ENCODE measurements at places on chromosomes 3 and 15.

- no peak for DNase-seq
Measured at GRCh38 chr3:31277582-31277981, 255.1 kb upstream of the STT3B start.

DNA sequence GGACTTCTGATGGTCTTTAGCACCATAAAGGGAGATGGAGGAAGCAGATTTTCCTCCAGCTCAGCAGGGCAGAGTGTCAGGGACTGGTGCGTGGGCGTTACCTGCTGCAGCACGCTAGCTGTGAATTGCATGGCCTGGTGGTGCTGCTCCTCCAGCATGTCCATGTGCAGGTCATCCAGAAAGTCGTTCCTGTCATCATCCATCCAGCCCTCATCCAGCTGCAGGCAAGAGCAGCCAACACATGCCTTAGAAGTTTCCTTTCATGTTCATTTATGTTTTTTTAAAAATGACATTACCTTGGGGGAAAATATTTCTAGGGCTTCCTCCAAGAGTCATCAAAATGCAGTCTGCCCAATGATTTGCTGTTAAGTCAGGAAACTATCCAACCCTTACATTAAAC, 239.2 kb downstream of the PDZRN3 start:
- no peak for DNase-seq

GRCh38 chr15:62067448-62068044, 769 bp downstream of the C2CD4A start:
- peak; percentile 33 for DNase-seq

DNA sequence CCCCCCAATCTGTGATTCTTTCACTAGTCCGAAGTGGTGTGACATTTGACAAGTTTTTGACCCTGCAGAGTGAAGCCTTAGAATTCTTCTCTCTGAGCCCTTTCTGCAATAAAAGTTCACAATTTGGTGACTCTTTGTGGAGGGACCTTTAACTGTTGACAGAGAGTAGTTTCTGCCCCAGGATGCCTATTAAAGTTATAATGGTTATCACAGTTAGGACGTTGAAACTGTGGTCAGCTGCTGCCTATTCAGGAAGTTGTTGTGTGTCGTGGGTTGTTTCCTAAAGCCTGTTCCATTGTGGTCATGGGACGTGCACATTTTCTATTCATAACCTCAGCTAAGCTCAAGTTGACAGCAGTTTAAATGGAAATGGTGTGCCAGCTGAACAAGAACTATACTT, 274.5 kb downstream of the NEK10 start:
- DNase-seq = no peak

GRCh38 chr3:37505415-37505814, 331.0 kb upstream of the LRRFIP2 start:
- no peak for DNase-seq

DNA sequence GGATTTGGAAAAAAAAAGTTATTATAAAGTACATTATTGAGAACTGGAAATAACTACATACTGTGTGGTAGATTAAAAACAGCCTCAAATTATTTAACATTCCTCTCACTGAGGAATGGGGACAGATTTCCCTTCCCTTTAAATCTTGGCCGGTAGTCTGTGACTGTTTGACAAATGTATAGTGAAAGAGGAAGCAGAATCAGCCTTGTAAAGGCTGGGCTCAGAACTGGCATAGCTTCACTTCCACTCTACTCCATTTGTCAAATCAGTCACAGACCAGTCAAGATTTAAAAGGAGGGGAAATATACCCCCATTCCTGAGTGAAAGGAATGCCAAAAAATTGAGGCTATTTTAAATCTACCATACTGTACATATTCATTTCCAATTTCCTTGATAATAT, 18.2 kb upstream of the B4GALT4 start:
- DNase-seq = no peak

- DNase-seq = no peak
Measured at GRCh38 chr3:191397771-191398170, 63.2 kb upstream of the PYDC2 start.

DNA sequence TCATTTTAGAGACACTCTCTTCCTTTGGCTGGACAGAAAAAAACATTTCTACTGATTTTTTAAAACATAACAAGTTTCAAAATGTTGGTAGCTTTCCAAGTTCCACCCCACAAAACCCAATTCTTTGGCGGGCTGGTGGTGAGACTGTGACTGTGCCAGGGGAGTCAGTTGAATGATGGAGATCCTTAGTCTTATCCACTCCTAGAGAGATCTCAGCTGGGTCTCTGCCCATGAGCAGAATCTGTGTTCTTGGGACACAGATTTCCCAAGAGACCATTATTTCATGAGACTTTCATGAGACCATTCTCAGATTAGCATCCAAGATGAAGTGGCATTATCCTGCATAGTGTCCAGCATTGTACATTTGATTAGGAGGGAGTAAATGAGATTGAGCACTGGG, 135.1 kb upstream of the NPHP3 start:
- no peak for DNase-seq

GRCh38 chr3:58840949-58841348, 174.4 kb upstream of the FAM3D start:
- DNase-seq = no peak

DNA sequence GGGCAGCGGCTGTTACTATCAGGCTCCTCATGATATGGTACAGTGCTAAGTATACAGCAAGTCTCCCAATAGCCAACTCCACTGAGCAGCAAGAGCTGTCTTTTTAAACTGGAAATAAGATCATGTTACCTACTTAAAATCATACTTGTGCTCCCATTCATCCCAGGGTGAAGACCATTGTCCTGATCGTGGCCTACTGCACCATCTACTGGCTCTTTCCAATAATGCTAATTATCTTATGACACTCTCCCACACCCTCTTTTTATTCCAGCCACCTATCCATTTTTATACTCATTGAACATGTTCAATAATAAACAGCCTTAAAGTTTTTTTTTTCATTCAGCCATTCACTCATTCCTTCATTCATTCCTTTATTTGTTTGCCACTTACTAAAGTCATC, 117.7 kb downstream of the GBE1 start:
- no peak for DNase-seq

DNA sequence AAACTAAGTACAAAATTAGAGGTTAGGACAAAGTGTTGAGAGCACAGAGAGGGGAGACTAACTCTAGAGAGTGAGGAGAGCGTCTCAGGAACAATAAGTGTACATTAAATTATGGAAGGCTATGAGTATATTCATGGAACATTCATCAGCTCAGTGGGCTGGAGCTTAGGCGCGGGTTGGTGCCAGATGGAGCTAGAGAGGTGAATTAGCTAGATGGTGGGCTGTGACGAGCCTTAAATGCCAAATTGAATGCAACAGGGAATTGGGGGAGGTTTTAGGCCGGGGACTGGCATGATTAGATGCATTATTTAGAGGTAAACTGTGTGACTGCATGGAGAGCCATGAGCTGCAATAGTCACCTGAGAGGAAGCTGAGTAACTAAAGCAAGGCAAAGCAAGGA, 97.1 kb downstream of the TMEM108 start:
- no peak for DNase-seq

- no peak for DNase-seq
Measured at GRCh38 chr3:125381743-125382142, 6.6 kb upstream of the ZNF148 start.

GRCh38 chr3:124207873-124208485, 216.1 kb upstream of the ROPN1 start:
- DNase-seq = no peak

GRCh38 chr15:101020945-101021344, 101.8 kb downstream of the LRRK1 start:
- no peak for DNase-seq

GRCh38 chr3:136075218-136075808, 109.8 kb downstream of the PPP2R3A start:
- DNase-seq = peak; percentile 40

DNA sequence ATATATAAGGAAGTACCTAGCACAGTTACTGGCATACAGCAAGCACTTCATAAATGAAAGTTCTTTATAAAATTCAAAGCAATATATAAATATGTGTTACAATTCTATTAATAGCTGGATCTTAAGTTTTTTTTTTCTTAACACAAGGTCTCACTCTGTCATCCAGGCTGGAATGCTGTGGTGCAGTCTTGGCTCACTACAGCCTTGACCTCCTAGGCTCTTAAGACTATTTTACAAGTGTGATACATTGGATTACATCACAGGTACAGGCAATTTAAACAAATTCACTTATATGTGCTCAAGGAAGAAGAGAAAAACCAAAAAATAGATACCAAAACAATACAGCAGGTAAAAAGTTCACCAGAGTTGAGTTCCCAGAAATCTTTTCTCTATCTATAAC, 60.6 kb downstream of the ZNF280D start:
- no peak for DNase-seq

- DNase-seq = no peak
Measured at GRCh38 chr15:71485094-71485693, 325.2 kb upstream of the NR2E3 start.

DNA sequence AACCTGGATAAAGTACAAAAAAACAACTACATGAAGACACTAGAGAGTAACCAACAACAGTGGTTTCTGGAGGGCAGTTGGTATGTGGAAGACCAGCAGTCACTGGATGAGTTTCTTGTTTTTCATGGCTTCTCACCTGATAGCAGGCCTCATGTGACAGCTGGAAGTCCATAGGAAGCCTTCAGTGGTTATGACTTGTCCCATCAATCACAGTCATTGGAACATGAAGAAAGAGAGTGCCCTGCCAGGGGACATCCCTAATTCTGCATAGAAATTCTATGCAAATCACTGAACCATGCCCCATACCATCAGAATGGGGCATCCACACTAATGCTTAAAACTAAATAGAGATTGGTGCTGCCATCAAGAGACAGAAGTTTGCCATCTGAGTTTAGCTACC, 81.6 kb downstream of the AKAP13 start:
- DNase-seq = no peak

DNA sequence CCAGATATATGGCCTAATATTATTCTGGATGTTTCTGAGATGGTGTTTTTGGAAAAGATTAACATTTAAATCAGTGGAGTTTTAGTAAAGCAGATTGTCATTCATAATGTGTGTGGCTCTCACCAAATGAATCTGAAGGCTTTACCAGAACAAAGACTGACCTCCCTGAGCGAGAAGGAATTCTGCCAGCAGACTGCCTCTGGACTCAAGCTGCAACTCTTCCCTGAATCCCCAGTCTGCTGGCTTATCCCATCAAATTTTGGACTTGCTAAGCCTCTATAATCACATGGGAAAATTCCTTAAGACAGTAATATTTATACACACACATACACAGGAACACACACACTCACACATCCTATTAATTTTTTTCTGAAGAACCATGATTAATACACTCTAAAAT, 102.3 kb downstream of the FAM174B start:
- no peak for DNase-seq

GRCh38 chr3:138340511-138340910, 7.9 kb upstream of the MRAS start:
- no peak for DNase-seq

- no peak for DNase-seq
Measured at GRCh38 chr3:188151438-188151837, 2.5 kb upstream of the LPP start.

DNA sequence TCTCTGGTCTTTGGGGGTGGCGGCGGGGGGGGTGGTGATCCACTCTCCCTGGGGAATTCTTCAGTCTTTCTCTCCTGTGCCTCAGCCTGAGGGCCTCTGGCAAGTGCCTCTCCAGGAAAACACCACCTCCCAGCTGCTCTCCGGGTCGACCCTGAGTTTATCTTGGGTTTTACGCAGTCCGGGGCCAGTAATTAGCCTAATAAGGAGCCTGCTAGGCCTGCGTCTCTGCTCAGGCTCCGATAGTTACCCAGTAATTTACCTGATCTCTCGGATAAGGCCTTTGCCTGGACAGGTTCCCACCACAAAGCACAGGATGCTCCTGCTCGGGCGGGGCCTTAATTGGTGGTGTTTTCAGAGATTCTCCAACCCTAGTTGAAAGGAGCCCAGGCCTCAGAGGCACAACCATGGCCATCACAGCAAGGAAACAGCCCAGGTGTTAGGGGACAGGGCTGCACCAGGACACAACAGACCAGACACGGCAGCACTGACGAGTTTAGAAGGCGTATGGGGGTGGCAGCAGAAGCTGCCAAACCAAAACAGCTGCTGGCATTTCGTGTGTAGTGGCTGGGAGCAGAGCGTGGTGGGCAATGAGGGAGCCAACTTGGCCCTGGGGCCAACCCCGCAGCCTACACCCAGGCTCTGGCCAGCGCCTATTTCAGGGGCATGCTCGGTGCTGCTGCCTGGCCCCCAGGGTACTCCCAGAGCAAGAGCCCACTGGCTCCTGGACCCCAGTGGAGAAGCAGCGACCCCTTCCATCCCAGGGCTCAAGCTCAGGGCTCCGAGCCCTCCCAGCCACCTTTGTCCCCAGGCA, 71.4 kb downstream of the KLF13 start:
- DNase-seq = no peak

- DNase-seq = no peak
Measured at GRCh38 chr3:98501270-98501669, 3.8 kb downstream of the OR5K2 start.

GRCh38 chr15:78830514-78831228, 19.4 kb upstream of the ADAMTS7 start:
- DNase-seq = no peak

DNA sequence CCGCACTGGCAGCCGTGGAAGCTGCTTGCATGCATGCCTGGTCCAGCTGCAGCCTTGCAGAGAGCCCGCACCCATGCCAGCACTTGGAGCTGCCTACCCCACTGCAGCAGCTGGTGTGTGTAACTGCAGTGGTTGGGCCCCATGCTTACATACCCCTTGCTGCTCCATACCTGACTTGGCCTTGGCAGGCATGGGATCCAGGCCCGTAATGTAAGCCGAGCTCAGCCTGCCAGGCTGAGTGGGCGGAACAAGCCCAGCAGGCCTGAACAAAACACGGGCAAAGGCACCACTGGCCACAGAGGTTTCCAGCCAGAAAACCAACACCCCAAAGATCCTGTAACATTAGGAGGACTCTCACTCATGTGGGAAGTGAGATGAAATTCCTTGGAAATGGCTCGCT, 48.3 kb downstream of the SLC6A20 start:
- DNase-seq = no peak

- DNase-seq = no peak
Measured at GRCh38 chr15:96959501-96959900, 629.0 kb downstream of the NR2F2 start.

DNA sequence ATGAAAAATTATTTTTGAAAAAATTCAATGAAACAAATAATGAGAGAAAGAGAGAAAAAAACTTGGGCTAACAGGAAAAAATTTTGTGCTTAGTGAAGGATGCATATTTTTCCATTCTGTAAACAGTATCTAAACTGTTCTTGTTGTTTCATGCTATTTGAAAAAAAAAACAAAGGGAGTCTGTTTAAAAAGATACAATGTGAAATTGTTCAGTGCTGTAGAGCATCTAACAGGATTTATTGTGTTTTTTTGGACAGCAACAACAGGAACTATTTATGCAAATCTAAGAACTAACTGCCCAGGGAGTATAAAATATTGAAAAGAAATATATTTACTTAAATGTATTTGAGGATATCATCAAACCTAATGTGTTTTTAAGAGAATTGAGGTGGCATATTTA, 55.1 kb downstream of the PEX5L start:
- no peak for DNase-seq

- DNase-seq = no peak
Measured at GRCh38 chr3:14519406-14519805, 20.7 kb downstream of the GRIP2 start.

Measured in stimulated activated CD8-positive, alpha-beta memory T cell treated with anti-CD3 and anti-CD28 coated beads, Interleukin-7, amount 100 ng/mL, for 4 hours (primary cell).